Placental pericyte (primary cell): ENCODE measurements at places on chromosomes 5 and 9. TPM values are rescaled to one million over a fixed set of nuclear protein-coding genes. Genes with fewer than 3 reads are reported as not detected.

Gene TNFSF8
- not detected in 2 replicates for total RNA-seq

Gene NDFIP1
- total RNA-seq, result 44.9 and 73.3 TPM in 2 replicates

Gene MSMP
- total RNA-seq, result not detected in 2 replicates

Gene SPATA31E1
- not detected in 2 replicates for total RNA-seq

Gene STKLD1
- under 0.01 and 0.14 TPM in 2 replicates for total RNA-seq

Gene ABCA1
- 124 and 239 TPM in 2 replicates for total RNA-seq

Gene LCN9
- not detected in 2 replicates for total RNA-seq

Gene SPOCK1
- total RNA-seq, result 16.0 and 77.5 TPM in 2 replicates

Gene NPR3
- 2.0 and 6.4 TPM in 2 replicates for total RNA-seq

Gene PCDHGC5
- 3.9 and 6.6 TPM in 2 replicates for total RNA-seq

Gene ANGPTL2
- total RNA-seq, result 21.2 and 71.6 TPM in 2 replicates

Gene NIPAL4
- total RNA-seq, result 0.57 and 1.8 TPM in 2 replicates

Gene SPATA31A3
- total RNA-seq, result not detected in 2 replicates

Gene HACD4
- total RNA-seq, result 1.8 and 5.6 TPM in 2 replicates

Gene NAIP
- total RNA-seq, result 2.4 and 3.3 TPM in 2 replicates

Gene CAMSAP1
- total RNA-seq, result 20.8 and 31.2 TPM in 2 replicates

Gene KCNV2
- total RNA-seq, result not detected in 2 replicates

Gene RETREG1
- 0.43 and 0.66 TPM in 2 replicates for total RNA-seq

Gene MYOT
- total RNA-seq, result not detected in 2 replicates

Gene LCN6
- not detected in 2 replicates for total RNA-seq

Gene TLR4
- total RNA-seq, result 2.0 and 6.3 TPM in 2 replicates

Gene ZNF658
- 3.4 and 3.7 TPM in 2 replicates for total RNA-seq

Gene FOXD4L6
- total RNA-seq, result under 0.01 TPM in 1 of 2 replicates, not detected in the other

Gene IFNA13
- not detected in 2 replicates for total RNA-seq

Gene LCN10
- total RNA-seq, result not detected in 2 replicates

Gene SARDH
- total RNA-seq, result 11.9 and 12.5 TPM in 2 replicates

Gene RGS7BP
- not detected in 2 replicates for total RNA-seq

Gene MYORG
- 0.22 and 1.4 TPM in 2 replicates for total RNA-seq

Gene PRRT1B
- total RNA-seq, result not detected in 2 replicates

Gene ZCCHC9
- total RNA-seq, result 31.1 and 35.8 TPM in 2 replicates

Gene OBP2B
- not detected in 2 replicates for total RNA-seq

Gene IFNB1
- total RNA-seq, result not detected in 2 replicates

Gene SPATA31C1
- total RNA-seq, result not detected in 2 replicates

Gene SHISAL2B
- total RNA-seq, result not detected in 2 replicates

Gene EPB41L4A
- 0.22 and 0.29 TPM in 2 replicates for total RNA-seq

Gene ACOT12
- 0.57 and 0.66 TPM in 2 replicates for total RNA-seq

Gene GTF2H2C
- 26.9 and 43.1 TPM in 2 replicates for total RNA-seq

Gene DNAH5
- 0.66 and 2.3 TPM in 2 replicates for total RNA-seq

Gene PHF24
- not detected in 2 replicates for total RNA-seq

Gene MYMK
- total RNA-seq, result not detected in 2 replicates

Gene PTPRD
- 3.1 and 4.6 TPM in 2 replicates for total RNA-seq

Gene FCN2
- total RNA-seq, result not detected in 2 replicates

Gene ALDH7A1
- 18.6 and 20.8 TPM in 2 replicates for total RNA-seq

Gene GABRB2
- under 0.01 and 0.43 TPM in 2 replicates for total RNA-seq

Gene F2RL1
- total RNA-seq, result 86.4 and 209 TPM in 2 replicates

Gene EGFL7
- total RNA-seq, result 5.7 and 17.9 TPM in 2 replicates

Gene IRX2
- total RNA-seq, result 1.0 TPM in 1 of 2 replicates, not detected in the other

Gene RECK
- total RNA-seq, result 13.8 and 17.9 TPM in 2 replicates
